Sigmoid colon (tissue), 7 donors: ENCODE measurements at places on chromosomes 3 and 15.

GRCh38 chr15:59299929-59300617 lies 72.6 kb downstream of the MYO1E start:
- DNase-seq = peak; percentile 89

DNA sequence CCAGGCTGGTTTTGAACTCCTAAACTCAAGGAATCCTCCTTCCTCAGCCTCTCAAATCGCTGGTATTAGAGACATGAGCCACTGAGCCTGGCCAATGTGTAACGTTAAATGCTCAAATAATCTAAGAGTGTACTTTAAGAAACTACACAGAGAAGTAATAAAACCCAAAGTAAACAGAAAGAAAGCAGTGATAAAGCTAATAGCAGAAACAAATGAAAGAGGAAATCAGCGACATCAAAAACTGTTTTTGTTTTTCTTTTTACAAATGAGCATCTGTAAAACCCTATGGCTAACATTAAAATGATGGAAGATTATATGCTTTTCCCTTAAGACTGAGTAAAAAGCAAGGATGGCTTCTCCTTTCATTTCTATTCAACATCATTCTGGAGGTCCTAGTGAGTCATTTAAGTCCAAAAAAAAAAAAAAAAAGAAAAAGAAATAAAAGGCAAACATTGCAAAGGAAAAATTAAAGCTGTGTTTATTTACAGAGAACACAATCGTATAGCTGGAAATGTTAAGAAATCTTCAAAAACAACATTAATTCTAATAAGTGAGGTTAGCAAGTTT lies 36.8 kb upstream of the FNDC3B start:
- no peak for DNase-seq

- DNase-seq = no peak
Measured at GRCh38 chr3:79378064-79378463, 389.7 kb downstream of the ROBO1 start.

GRCh38 chr3:189361103-189361835 lies 189.5 kb downstream of the TPRG1 start:
- DNase-seq = no peak

- no peak for DNase-seq
Measured at GRCh38 chr15:47041301-47041700, 676.0 kb upstream of the SEMA6D start.

GRCh38 chr3:175989161-175989560 lies 1130.0 kb downstream of the NAALADL2 start:
- DNase-seq = no peak
